ENCODE measurements at places on chromosomes 12 and 14.
A peak's percentile ranks its signal among the peaks of the same experiment; 100 is the strongest.

DNA sequence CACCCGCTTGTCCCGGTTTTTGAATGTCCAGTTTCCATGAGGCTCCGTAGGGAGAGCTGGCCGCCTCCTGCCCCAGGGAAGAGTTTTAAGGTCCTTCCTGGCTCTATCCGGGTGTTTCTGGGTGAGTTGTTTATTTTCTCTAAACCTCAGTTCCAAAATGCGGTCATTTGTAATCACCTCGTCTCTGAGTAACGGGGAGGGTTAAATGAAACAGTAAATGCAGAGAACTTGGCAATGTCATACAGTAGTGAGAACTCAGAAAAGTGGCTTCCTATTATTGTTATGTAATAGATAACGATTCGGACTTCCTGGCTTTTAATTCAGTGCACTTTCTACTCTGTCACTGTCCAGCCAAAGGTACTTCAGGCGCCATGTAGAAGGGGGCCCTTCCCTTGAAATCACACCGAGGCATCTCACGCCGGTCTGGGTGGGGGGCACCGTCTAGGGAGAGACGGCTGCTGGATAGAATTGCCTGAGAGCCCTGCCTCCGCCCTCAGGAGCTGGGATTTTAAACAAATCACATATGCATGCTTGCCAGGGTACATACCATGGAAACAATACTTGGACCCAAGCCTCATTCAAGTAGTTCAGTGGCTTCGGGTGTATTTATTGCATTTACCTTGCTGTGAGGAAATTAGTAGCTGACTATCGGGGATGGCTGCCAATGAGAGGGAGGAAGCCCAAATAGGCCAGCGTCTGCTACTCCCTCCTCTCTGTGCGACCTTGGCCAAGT lies 26.4 kb downstream of the NOS1 start:
- DNase-seq: peak; percentile 50

DNA sequence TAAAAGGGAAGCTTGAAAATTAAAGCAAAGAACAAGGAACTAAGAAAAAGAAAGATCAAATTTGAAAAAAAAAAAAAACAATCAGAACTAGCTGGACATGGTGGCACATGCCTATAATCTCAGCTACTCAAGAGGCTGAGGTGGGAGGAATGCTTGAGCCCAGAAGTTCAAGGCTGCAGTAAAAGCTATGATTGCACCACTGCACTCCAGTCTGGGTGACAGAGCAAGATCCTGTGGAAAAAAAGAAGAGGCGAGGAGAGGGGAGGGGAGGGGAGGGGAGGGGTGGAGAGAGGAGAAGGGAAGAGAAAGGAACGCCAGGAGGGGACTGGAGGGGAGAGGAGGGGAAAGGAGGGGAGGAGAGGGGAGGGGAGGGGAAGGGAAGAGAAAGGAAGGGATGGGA lies 43.0 kb downstream of the EEA1 start:
- DNase-seq: no peak

- DNase-seq: no peak
These were observed 211.3 kb downstream of the ESR2 start for GRCh38 chr14:64082837-64083236.

DNA sequence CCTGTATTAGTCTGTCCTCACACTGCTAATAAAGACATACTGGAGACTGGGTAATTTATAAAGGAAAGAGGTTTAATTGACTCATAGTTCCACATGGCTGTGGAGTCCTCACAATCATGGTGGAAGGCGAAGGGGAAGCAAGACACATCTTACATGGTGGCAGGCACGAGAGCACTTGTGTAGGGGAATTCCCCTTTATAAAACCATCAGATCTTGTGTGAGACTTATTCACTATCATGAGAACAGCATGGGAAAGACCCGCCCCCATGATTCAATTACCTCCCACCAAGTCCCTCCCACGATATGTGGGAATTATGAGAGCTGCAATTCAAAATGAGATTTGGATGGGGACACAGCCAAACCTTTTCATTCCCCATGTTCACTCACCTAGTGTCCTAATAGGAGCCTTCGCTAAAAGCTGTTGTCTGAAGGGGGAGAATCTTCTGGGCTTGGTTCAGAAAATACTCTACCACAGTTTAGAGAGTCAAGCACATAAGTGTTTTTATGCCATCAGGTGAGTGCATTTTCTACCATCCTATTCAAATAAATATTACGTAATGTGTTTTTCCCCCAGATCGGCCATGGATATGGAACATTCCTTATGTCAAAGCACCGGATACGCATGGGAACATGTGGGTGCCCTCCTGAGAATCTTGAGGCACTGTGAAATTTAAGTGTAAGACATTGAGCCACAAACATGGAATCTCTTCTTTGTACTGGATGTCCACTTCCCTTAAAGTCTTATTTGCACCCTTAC lies 19.1 kb upstream of the KCNK13 start:
- no peak for DNase-seq

DNA sequence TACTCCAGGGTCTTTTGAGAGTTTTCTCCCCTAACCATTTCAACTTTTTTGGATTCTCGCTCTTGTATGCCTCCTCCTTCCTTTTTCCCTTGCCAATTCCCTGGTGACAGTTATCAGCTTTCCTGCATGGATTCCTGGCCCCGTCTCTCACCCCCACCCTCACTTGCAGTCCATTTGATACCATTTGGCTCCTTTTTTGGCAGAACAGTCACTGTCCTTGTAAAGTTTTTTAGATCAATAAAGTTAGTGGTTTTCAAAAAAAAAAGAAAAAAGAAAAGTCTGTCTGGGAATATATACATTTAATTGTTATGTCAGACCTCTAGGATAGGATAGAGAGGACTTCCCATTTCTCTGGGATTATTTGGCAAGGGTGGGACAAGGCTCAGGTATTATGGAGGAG lies 42.1 kb downstream of the ACTN1 start:
- DNase-seq: no peak

- DNase-seq: no peak
These were observed 29.7 kb upstream of the PARP11 start for GRCh38 chr12:3902921-3903320.

DNA sequence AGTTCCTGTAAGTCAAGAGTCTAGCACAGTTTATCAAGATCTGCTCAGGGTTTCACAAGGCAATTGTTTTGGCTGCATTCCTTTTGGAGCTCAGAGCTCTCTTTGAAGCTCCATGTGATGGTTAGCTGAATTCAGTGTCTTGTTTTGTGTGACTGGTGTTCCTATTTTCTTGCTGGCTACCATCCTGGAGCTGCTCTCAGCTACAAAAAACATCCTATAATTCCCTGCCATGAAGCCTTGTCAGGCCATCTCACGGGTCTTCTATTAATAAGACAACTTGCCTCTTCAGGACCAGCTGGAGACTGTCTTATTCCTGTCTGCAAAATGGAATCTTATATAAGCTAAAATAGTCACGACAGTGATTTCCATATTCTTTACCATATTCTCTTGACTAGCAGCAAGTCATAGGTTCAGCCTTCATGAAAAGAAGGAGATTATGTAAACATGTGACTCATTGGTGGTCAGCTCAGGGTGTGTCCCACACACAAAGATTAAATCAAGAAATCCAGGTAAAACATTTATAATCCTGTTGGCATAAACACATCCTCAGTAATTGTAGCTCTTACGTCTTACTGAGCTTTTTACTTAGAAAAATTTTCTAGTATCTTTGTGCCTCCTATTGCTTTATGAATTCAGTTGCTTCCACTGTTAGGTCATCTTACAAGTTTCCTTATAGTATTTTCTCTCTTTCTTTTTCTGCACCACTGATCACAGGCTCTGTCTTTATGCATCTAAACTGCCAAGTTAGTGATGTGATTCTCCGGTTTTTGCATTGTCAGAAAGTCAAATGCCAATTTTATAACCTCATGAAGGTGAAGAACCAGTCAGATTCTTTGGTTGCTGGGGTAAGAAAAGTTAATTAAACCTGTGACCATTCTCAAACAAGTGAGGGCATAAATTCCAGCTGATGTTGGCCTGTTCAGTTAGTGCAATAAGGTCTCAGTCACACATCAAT lies 378.5 kb upstream of the MGAT4C start:
- no peak for DNase-seq

DNA sequence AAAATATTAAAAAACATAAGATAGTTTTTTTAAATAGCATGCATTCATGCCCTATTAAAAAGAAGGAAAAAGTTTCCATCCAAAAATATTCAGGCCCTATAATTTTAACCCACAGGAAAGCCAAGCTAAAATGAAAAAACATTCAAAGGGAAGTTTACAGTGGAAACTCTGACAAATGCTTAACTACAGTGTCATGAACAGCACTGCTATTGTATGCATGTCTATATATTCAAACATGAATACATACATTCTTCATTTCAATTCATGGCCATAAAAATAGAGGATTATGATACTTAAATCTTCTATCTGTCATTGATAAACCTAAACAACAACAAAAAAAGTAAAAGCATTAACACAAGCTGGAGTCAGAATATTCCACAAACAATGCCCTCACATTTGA lies 67.4 kb downstream of the PPP2R5E start:
- no peak for DNase-seq

DNA sequence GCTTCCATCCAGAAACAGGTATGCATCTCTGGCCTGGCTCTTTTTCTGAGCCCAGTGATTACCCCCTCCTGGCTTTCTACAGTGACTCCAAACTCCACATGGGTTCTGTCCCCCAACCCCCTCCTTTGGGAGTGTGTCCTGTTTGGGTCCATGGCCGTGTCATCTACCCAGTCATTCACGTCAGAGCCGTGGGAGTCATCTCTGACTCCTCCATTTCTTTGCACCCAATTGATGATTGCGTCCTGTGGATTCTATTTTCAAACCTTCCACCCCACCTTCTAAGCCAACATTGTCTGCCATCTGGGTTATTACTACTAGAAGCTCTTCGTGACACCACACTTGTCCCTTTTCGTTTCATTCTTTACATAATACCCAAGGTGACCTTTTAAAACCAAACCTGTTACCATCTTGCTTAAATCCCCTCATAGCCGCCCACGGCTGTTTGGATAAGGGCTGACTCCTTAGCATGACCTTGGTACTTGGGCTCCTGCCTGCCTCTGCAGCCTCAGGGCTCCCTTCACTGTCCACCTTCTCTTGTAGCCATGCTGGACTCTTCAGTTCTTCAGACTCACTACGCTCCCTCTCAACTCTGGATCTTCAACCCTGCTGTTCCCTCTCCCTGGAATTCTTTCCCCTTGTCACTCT lies 38.1 kb upstream of the NT5DC3 start:
- no peak for DNase-seq

DNA sequence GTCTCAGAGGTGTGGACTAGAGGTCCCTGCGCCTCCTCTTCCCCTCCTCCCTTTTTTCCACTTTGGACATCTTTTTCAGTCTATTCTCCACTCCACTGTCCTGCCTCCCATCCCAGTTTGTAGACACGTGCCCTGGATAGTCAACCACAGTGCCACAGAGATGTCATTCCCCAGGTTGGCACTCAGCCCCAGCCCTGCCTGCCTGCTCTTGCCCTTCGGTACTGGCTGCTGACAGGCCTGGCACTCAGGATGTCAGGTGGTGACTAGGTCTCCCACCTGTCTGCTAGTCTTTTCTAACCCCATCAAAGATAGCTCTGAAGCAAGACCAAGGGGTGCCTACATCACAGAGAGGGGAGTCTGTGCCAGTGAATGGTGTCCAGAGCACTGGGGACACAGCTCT lies 15.8 kb downstream of the KRT71 start:
- DNase-seq: no peak

DNA sequence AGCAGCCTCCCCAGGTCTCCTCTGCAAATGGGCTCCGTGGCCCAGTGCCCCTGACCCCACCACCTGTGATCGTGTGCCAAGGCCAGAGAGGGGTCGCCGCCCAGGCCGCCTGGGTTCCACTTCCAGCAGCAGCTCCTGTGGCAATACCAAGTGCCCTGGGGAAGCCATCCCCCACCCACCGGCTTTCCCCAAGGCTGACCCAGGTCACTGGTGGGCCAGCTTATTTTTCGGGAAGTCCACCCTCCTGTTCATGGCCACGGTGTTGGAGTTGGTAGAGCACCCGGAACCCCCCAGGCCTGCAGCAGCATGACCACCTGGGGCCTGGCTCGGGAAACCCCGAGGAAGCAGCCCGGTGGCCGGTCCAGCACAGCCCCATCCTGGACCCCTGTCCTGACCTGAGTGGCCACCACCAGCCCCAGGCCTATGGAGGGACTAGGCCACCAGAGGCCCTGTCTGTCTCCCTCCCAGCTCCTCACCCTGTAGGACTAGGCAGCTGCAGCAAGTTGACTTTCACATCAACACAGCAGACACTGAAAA lies 40.8 kb upstream of the OASL start:
- no peak for DNase-seq

GRCh38 chr14:59283361-59283760 lies 94.9 kb downstream of the DAAM1 start:
- DNase-seq: no peak

DNA sequence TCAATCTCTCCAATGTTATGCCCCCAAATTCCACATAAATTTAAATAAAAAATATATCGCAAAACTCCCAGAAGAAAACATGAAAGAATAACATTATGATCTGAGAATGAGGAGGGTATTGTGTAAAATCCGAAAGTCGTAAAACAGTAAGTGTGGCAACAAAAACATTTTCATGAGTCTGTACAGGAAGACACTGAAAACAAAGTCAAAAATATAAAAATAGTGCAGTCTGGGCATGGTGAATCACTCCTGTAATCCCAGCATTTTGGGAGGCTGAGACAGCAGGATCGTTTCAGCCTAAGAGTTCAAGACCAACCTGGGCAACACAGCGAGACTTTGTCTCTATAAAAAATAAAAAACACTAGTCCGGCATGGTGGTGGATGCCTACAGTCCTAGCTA lies 57.1 kb downstream of the SPTLC2 start:
- no peak for DNase-seq

GRCh38 chr12:30166006-30166795 lies 382.5 kb upstream of the TMTC1 start:
- DNase-seq: no peak

- DNase-seq: no peak
These were observed 56.9 kb upstream of the TSPAN8 start for GRCh38 chr12:71214511-71215285.

- peak; percentile 55 for DNase-seq
These were observed 8.4 kb downstream of the OR6S1 start for GRCh38 chr14:20632831-20633691.

DNA sequence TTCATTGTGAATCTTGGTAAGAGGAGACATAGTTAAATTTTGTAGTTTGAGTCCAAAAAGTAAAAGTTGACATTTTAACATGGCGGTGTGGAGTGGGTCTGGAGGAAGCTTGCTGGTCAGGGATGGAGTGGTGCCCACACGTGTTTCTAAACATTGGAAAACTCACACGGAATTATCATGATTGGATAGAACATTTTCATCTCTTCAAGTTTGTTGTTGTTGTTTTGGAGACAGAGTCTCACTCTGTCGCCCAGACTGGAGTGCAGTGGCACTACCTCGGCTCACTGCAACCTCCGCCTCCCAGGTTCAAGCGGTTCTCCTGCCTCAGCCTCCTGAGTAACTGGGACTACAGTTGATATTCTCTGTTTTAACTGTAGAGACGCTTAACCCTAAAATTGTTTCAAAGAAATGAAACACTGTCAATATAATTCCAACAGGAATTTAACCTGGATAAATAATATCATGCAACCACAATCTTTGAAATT lies 502 bp upstream of the MBIP start:
- DNase-seq: no peak

Data from right hindlimb (tissue), 1 donor.